ENCODE measurements at places on chromosomes 4 and X. TPM values are rescaled to one million over a fixed set of nuclear protein-coding genes. Genes with fewer than 3 reads are reported as not detected.

The FGG gene
- total RNA-seq, result 0.20 TPM

The P2RY4 gene
- 0.15 TPM for total RNA-seq

The RAB28 gene
- total RNA-seq, result 18.7 TPM

The RAB39B gene
- under 0.01 TPM for total RNA-seq

DNA sequence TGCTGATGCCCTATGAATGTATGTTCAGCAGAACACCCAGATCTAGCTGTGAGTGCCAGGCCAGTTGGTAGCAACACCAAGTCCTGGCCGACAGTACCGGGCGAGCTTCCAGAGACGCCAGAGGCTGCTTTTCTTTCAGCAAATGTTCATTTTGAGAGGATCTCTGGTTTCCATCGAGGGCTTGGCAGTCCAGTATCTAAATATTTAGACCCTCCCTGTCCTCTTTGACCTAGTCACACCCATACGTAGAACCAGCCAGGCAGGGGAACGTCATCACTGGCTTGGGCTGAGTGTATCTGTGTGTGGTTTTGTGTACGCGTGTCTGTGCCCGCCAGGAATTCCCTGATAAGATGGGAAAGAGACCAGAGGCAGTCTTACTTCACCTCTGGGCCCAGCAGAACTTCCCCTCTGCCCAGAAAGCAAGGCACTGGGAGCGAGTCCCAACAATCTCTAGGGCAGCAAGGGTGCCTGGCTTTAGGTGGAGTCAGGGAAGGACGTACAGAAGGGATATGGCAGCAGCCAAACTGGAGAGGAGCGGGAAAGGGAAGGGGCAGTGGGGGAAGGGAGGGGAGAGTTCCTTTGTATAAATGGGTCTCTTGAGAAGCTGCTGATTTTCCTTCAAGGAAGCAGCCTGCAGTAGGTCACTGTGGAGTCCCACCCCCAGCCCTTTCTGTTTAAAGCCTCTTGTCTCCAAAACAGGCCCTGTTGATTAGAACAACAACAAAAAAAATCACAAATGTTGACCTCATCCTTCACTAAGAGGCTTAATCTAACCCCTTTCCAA is 15.0 kb upstream of the ELF4 start:
- no peak for DNase-seq

DNA sequence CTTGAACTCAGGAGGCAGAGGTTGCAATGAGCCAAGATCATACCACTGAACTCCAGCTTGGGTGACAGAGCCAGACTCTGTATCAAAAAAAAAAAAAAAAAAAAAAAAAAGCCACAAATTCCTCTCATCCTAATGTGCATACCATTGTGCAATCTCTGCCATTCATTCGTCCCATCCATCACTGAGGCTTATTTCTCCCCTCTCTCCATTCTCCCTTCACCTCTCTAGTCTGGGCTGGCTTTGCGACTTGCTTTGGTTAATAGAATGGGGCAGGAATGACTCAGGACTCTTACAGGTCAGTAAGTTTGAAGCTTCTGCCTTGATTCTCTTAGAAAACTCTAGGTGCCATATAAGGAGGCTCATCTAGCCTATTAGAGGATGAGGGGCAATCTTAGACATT is 60.3 kb upstream of the DDX3X start:
- DNase-seq, result peak; percentile 87

DNA sequence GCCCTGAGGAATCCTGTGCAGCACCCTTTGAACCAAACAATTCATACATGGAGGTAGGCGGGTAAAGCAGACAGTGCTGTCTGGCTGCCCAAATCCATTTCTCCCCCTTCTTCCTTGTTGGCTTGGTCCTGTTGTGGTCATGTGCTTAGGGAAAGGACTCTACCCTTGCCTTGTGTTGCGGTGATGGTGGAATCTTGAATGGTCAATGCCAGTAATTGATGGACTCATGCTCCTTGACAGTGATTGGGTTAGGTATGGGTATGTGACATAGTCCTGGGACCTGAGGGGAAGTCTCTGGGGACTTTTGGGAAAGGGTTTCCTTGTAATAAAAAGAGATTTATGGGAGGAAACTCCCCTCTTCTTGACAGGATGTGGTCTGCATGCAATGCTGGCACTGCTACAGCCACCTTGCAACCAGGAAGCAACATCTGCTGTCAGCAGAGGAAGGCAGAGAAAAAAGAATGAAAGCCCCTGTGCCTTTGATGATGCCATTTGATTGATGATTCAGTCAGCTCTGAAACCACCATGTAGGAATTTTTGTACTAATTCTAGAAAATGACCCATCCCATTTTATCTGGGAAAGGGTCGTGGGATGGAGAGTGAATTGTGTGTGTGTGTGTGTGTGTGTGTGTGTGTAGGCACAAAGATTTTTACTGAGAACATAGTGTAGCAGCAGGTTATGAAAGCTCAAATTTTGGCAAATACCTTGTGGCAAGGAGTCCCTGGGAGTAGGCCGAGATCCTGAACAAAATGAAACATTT is 30.0 kb upstream of the HUWE1 start:
- peak; percentile 32 for DNase-seq

DNA sequence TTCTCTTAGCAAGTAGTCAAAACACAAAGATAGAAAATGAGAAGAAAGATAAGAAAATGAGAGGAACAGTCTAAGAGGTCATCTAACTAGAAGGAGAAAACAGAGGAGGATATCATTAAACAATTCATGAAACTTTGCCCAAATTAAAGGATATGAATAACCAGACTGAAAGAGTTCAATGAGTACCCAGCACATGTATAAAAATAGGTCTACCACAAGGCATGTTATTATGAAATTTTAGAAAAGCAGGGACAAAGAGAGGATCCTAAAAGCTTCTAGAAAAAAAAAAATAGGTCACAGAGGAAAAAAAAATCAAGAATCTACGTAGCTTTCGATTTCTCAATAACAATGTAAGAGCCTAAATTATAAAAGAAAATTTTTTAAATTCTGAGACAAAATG is 118.5 kb downstream of the WDFY3 start:
- no peak for DNase-seq

- DNase-seq, result no peak
Measured at GRCh38 chr4:1494416-1495315, 88.4 kb upstream of the NKX1-1 start.

GRCh38 chr4:77921701-77922100 is 59.1 kb downstream of the MRPL1 start:
- peak; percentile 95 for DNase-seq

DNA sequence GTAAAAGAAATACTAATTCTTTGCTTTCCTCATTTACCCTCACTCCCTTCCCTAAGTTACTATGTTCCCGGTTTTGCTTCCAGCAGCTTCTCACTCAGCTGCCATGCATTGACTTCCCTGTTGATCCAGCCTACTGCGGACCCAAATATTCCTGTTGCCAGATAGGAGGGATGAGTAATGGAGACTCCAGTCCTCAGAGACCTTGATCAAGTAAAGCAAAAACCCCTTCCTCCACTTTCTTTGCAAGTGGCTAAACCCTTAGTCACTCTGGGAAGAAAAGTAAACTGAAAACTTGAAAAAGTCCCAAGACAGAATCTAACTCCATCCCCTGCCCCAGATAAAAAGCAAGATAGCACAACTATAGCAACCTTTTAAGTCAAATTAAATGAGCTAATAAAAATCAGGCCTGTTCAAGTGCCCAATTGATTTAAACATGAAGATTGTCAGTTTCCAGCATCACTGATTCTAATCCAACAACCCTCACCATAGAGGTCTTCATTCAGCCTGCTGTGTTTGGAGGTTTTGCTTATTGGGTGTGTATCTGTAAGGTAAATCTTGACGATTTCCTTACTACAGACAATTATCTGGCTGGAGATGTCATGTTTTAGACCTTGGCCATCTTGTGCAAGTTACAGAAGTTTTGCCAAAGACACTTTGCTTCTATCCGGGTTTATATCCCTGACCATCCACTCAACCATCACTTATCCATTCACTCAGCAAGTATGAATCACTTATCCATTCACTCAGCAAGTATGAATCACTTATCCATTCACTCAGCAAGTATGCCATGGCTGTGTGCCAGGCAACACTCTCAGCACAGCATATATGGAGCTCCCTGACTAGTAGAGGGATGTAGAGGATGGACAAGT is 17.6 kb downstream of the FGFBP1 start:
- peak; percentile 99 for DNase-seq

DNA sequence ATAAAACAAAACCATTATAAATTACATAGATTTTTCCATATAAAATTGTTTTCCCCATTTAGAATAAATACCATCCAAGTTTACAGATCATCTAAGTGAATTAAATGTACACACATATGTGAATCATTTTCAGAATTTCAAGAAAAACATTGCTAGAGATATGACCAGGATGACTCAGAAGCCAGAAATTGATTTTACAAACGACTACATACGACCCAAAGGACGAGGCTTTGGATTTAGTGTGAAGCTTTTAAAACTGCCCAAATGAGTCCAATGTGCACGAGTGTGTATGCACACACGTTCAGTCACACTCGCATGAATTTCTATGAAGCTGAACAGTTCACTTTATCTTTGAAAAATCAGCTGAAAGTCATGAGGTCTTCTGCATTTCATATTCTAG is 37.9 kb downstream of the MFAP3L start:
- no peak for DNase-seq

GRCh38 chr4:120202222-120202621 is 135.6 kb upstream of the MAD2L1 start:
- no peak for DNase-seq

DNA sequence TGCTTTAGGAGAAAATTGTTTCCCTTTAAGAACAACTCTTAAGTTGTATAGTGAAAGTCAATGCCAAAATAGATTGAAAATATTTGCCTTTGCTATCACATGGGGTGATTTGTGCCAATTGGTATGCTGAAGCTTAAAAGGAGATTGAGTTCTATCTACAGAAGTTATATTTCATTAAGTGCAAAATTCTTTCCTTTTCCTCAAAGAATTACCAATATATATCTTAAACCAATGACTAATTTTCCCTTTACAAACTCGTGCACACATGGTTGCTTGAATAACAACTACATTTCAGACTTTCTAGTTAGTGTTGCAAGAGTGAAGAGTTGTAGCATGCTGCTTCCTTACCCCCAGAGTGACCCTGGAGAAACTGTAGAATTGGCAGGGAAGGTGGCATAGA is 990.0 kb upstream of the PABPC4L start:
- no peak for DNase-seq

DNA sequence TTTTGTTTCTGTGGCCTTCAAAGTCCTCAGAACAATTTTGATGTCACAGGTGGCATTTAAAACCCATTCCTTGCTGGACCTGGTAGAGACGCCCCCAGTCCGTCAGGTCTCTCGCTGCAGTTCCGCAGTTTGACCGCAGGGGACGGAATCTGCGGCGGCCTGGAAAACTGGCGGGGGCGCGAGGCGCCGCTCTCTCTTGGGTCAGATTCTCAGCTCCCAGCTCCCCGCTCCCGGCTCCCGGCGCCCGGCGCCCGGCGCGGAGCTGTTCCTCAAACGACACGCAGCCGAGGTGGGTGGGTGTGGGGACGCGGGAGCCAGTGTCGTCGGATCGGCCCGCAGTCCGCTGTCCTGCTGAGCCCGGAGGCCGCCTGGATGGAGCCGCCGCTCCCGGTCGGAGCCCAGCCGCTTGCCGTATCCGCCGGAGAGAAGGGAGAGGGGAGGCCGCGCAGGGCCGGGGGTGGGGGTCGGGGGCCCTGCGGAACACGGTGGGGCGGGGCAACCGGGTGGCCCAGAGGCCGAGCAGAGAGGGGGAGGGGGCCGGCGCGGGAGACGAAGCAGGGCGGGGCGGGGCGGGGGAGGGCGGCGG is at the start of gene OCRL:
OCRL (plus strand) TSS at position 192 of the 586 bp plus-strand sequence; CDS start at position 373, 181 bp downstream.
- peak; percentile 31 for DNase-seq

All from renal cortical epithelial cell (primary cell).